ENCODE measurements at places on chromosomes 4 and X. TPM values are rescaled to one million over a fixed set of nuclear protein-coding genes. Genes with fewer than 3 reads are reported as not detected.

DNA sequence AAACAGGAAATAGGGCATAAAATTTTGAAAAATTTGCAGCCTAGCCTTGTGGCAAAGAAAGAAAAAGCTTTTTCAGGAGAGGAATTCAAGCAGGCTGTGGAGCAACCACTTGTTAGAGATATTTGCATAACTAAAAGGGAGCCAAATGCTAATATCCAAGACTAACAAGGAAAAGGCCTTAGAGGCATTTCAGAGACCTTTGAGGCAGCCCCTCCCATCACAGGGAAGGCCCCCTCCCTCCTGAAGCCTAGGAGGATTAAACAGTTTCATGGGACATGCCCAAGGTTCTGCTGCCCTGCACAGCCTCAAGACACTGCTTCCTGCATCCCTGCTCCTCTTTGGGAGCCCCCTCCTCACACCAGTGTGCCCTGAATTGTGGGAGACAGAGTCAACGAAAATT lies 275.4 kb upstream of the SFRP2 start:
- H3K27ac ChIP-seq = no peak overlapping the region
- no peaks in the 10 kb centered on the region for H3K36me3 ChIP-seq
- no peaks in the 10 kb centered on the region for H3K27me3 ChIP-seq
- no peak overlapping the region for H3K4me3 ChIP-seq
- no peaks in the 10 kb centered on the region for H3K4me1 ChIP-seq

The CCDC120 gene
- total RNA-seq = 4.3 TPM

DNA sequence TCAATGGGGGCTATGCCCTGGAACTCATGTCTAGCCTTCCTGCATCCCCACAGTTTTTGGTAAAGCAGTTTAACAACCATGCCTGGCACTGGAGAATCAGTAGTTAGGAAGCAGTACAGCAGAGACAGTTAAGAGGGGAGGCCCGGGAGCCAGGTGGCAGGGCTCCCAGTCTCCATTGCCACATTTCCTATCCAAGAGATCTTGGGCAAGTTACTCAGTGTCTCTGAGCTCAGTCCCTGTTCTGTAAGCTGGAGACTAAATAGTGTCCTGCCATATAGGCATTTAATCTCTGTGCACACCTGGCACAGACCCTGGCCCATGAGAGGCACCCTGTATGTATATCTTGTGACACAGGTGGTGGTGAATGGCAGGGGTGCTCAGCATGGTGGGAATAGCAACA lies 156.1 kb upstream of the EOLA2 start:
- DNase-seq = no peak
- H3K4me3 ChIP-seq = no peak overlapping the region
- H3K36me3 ChIP-seq = no peaks in the 10 kb centered on the region
- no peaks in the 10 kb centered on the region for H3K4me1 ChIP-seq

The PAQR3 gene
- total RNA-seq = 13.1 TPM

DNA sequence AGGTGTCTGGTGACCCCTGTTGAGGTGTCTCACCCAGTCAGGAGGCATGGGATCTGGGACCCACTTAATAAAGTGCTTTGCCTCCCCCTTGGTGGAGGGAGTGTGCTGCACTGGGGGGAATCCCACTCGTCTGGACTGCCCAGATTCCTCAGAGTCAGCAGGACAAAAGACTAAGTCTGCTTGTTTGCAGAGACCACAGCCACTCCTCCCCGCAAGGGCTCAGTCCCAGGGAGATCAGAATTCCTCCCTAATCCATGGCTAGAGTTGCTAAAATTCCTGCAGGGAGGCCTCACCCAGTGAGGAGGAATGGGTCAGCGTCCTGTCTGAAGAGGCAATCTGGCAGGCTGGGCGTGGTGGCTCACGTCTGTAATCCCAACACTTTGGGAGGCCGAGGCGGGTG lies 442.2 kb downstream of the PABPC4L start:
- H3K4me1 ChIP-seq = no peaks in the 10 kb centered on the region
- H3K4me3 ChIP-seq = no peak overlapping the region
- H3K36me3 ChIP-seq = no peaks in the 10 kb centered on the region
- DNase-seq = no peak

DNA sequence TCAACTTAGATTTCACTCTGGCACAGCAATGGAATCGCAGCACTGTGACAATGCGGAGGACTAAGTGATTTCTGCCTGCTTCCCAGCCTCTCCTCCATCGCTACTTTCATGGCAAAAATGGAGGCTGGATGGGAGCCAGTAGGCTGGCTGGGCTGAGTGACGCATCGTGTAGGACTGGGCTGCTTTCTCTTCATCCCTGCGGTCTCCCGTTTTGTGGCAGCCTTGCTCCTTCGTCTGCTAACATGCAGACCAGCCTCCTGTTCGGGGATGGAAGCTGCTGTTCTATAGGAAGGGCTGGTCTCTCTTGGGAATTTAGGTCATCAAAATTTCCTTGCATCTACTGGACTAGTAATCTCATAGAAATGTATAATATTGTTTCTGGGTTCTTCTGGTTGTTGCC lies 15.8 kb upstream of the RGS12 start:
- no peak overlapping the region for H3K4me3 ChIP-seq
- H3K27ac ChIP-seq = no peak overlapping the region
- DNase-seq = peak; percentile 10
- no peaks in the 10 kb centered on the region for H3K36me3 ChIP-seq
- no peaks in the 10 kb centered on the region for H3K27me3 ChIP-seq
